Subcutaneous adipose tissue (tissue), 4 donors: ENCODE measurements at places on chromosomes 7 and 10. TPM values are rescaled to one million over a fixed set of nuclear protein-coding genes. Genes with fewer than 3 reads are reported as not detected.

The HMX3 gene
- not detected for total RNA-seq

The CDH23 gene
- 74.8 TPM for total RNA-seq

The TMEM229A gene
- not detected for total RNA-seq

The ACTR3C gene
- 2.0 TPM for total RNA-seq

The PNLIPRP1 gene
- not detected for total RNA-seq

The DYDC2 gene
- not detected for total RNA-seq
